ENCODE measurements at places on chromosomes 5 and 9.

DNA sequence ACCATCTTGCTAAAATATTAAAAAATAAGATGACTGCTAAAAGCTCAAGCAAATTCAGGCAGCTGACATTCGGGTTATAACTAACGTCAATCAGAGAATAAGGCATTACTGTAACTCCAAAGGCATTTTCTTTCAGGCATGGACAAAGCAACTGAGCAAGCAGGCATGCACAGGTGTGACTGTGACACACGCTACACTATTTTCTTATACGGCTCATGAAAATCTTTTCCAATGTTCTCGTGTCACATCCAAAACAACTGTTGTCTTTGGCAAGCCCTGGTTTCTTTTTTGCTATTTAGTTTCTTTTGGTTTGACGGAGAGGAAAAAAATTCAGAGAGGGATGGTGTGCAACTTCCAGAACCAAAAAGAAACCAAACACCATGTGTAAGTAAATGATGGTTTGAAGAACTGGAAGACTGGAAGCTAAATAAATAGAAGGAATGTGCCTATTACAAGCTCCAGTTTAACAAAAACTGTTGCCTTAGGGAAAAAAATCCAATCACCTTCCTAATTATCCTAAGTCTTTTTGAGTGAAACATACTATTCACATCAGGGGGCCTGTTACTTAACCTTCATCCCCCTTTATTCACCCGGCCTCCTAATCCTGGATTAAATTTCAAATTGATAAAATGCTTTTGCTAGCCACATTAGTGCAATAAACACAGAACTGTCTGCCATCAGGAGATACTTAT lies 277.6 kb downstream of the PSAT1 start:
- no peak for DNase-seq

GRCh38 chr9:137030538-137031527 lies 1.1 kb downstream of the FUT7 start:
- DNase-seq, result peak; percentile 57

DNA sequence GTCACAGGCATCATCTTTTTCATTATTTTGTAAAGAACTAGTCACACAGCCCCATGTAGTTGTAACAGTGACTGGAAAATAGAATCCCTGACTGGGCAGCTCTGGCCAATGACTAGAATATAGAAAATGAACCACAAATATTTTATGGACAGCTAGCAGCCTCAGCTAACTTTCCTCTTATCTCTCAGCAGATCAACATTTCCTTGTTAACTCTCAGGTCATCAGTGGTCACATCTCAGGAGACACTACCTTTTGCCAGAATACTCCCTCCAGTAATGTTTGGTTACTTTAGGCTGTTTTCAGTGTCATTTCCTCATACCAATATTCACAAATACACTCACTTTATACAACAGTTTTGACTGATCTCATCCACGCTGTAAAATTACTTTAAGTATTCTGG lies 43.9 kb downstream of the FAM169A start:
- no peak for DNase-seq

DNA sequence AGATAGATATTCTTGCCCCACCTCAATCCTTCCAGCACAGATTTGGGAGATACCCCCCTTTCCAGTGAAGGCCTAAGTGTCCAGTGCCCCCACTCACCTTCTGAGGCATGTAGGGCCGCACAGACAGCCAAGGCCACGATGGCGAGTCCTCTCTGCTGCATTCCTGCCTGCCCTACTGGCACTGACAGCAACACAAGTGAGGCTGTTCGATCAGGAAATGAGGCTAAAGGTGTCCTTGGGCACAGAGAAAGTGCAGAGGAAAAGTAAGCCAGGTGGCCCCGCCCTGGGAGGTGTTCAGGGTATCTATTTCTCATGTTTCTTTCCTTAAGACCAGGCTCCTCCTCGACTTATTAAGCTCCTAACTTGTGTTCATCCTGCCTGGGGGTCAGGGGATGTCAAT lies at the start of gene CCL28:
TSS of gene CCL28 (minus strand) at position 236 of the 400 bp plus-strand sequence. CDS start at position 161, 75 bp downstream.
- DNase-seq, result no peak

DNA sequence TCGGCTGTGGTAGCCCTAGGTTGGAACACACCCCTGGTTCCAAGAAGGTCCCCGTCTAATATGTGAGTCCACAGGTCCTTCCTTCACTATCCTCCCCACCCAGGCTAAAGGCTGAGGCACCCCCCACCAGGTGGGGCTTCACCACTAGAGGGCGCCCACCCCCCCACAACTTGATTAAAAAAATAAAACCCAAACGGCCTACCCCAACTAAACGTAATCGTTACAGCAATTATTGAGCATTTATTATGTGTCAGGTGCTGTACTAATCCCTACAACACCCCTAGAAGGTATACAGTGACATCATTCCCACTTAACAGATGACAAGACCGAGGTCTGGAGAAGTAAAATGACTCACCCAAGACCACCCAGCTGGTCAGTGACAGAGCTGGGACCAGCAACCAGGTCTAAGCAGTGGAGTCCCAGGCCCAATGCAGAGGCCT lies 65.0 kb downstream of the FGF18 start:
- peak; percentile 70 for DNase-seq
